ENCODE measurements at places on chromosomes 3 and 15.

GRCh38 chr3:82773207-82773606 is 1011.8 kb upstream of the GBE1 start:
- no peak for DNase-seq

- DNase-seq = no peak
Measured at GRCh38 chr3:111895071-111895470, 36.0 kb downstream of the PHLDB2 start.

GRCh38 chr3:139016430-139017048 is 4.2 kb downstream of the PRR23B start:
- no peak for DNase-seq

- DNase-seq = peak; percentile 40
Measured at GRCh38 chr3:177345049-177345972, 148.0 kb upstream of the TBL1XR1 start.
